ENCODE measurements at places on chromosomes 1 and 21.
A peak's percentile ranks its signal among the peaks of the same experiment; 100 is the strongest.

DNA sequence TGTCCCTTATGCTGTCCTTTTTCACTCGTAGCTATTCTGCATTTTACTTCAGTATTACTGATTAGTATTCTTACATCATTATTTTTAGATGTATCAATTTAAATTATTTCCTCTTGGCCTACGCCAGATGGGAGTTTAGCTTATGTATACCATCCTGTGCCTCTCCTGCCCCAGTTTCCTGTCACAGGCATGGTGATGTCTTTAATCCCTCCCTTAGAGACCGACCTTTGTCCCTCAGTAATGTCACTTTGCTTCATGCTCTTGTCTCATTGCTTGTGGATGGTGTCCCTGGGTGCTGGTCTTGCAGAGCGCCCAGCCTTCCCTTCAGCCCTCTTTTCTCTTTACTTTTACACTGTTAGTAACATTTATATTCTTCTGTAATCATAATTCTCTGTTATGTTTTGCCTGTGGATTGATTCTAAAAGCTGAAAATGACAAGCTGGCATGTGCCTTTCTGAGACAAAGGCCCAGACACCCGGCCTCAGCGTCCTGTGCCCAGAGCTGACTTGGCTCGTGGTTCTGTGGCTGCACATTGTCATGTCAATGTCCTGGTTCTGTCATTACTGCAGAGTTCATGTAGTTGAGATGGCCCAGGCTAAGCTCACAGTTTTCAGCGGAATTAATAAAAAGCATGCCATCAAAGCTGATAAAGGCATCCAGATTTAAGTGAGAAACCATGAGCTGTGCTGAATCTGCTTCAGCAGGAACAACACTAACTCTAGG, 100.7 kb downstream of the MTR start:
- no peak for DNase-seq

GRCh38 chr1:162069334-162070093, at the start of gene NOS1AP:
Gene NOS1AP, plus strand, starts transcription at chr1:162069691. Its CDS starts 487 bp downstream, at chr1:162070178.
- DNase-seq = peak; percentile 52

DNA sequence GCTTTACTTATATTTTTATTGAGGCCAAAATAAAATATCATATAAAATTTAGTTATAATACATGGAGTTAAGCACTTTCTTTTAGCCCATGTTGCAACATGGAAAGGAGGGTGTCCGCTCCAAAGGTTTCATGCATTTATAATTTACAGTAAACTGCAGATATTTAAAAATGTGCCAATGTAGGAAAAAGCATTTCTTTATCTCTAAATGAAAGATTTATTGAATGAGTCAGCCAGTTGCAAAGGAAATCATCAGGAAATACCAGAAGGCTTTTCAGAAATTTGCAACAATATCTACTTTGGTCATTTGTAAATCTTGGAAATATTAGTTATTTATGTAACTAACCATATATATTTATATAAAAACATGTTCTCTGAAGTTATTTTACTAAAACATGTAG, 12.1 kb downstream of the ATP6V1G3 start:
- no peak for DNase-seq

DNA sequence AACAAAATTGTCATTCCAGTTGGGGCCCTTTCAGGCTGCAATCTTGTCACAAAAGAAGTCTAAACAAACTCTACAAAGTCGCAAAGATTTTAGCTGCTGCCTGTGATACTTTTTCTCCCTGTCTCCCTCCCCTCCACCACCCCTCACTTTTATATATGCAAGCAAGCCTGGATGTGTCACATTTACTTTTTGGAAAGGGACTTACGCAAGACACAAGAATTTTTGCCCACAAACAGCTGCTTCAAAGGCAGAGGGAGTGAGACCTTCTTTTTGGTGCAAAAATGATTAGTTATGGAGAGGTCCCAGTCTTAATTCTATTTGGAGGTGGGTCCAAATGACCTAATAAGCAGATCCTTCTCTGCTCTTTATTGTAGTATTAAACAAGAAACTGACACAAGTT, 22.9 kb upstream of the RALGPS2 start:
- no peak for DNase-seq

DNA sequence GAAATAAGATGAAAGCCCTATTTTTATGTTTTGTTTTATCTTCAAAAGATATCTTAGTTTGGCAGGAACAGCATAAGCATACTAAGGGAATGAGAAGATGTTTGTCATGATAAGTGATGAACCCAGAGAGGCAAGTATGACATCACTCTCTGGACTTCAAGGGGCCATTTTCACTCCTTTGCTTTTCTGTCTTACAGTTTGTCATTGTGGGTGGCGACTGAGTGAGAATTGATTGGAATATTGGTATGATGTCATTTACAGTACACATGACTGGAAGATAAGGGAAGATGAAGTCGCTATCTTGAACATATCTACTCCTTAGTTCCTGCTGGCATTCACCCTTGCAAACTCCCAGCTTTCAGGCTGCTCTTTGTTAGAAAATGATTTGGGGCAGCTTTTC, 258.1 kb upstream of the RAB4A start:
- no peak for DNase-seq

DNA sequence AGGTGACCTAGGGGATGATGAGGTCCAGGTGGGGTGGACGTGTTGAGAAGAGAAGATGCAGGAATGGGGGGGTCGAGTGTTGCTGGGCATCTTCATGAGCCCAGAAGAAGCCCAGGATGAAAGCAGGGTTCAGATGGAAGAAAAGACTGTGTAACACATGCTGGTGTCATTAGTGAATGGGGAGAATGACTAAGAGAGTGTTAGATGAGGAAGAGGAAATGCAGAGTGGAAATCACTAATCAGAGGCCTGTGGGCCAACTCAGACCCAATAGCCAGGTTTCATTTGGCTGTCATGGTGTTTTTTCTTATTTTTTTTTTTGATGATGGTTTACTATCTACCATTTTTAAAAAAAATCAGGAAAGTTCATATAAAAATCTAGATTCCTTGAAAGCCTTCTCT, 180.8 kb upstream of the CAMK1G start:
- no peak for DNase-seq

- DNase-seq = no peak
These were observed 156.5 kb downstream of the PDE4B start for GRCh38 chr1:65949230-65949626.

- no peak for DNase-seq
These were observed 18.6 kb upstream of the ADGRB2 start for GRCh38 chr1:31782421-31783410.

GRCh38 chr1:61523229-61523628, 201.7 kb downstream of the TM2D1 start:
- DNase-seq = no peak

- DNase-seq = no peak
These were observed 107.8 kb downstream of the EDEM3 start for GRCh38 chr1:184646824-184647223.
